T-helper 1 cell (primary cell): ENCODE measurements at places on chromosomes 12 and 14.

- no peak for DNase-seq
These were observed 3.3 kb upstream of the KRT86 start for GRCh38 chr12:52271158-52271557.

GRCh38 chr14:101176535-101177205 is 273.1 kb upstream of the RTL1 start:
- DNase-seq = no peak

DNA sequence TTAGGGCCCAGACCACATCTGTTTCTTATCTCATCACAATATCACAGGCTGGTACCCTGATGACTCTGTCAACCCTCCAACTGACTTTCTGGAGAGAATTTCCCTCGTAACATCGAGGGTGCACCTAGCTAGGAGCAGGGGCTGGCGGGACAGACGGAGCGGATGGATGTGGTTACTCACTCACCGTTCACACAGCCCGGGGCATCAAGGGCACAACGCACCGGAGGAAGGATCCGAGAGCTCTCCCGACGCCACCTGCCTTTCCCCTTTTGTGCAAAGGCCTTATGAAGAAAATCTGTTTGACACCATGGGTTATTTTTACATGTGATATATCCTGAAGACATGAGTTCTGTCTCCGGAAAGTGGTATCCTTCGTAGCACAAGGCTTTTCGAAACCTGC is 31.4 kb downstream of the SLC15A4 start:
- no peak for DNase-seq

- DNase-seq = no peak
These were observed 242.0 kb downstream of the BMP4 start for GRCh38 chr14:53714495-53715192.

- DNase-seq = no peak
These were observed 108.6 kb upstream of the DYRK2 start for GRCh38 chr12:67539946-67540345.

DNA sequence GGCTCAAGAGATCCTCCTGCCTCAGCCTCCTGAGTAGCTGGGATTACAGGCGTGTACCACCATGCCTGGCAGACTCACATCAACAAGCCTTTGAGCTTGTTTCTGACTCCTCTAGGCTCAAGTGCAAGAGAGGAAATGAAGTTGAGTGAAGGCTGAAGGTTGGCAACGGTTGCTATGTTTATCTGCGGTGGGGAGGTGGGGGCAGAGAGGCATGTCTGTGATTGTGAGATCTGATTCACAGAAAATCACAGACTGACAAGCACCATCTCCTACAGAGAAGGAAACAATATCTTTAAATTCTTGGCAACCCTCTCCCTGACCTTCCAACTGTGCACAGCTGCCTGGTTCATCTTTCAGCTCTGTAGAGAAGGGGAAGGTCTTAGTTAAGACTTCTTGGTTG is 22.1 kb upstream of the NINJ2 start:
- peak; percentile 54 for DNase-seq
